NCI-H526 treated with DMSO at 0.1 percent for 48 hours (cell line): ENCODE measurements at places on chromosomes 5 and 9.

DNA sequence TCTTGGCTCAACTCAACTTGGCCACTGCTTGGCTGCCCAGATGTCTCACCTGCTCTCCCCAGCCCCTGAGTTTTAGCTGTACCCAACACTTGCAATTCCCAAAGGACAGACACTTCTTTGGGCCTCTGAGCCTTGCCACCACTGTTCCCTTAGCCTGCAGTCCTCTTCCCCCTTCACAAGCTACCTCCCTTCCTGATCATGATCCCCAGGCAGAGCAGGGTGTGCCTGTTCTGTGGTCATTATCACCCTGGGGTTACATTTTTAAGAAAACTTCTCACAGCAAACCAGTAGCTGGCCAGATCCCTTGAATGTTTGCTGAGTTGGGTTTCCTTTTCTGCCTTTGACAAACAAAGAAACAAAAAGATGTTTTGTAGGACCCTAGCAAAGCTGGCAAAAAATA is 87.5 kb upstream of the PRRC1 start:
- no peak for DNase-seq

- no peak for DNase-seq
Observed at GRCh38 chr9:72210522-72210921, 61.3 kb downstream of the GDA start.

- DNase-seq = no peak
Observed at GRCh38 chr5:36939969-36940858, 63.6 kb downstream of the NIPBL start.

DNA sequence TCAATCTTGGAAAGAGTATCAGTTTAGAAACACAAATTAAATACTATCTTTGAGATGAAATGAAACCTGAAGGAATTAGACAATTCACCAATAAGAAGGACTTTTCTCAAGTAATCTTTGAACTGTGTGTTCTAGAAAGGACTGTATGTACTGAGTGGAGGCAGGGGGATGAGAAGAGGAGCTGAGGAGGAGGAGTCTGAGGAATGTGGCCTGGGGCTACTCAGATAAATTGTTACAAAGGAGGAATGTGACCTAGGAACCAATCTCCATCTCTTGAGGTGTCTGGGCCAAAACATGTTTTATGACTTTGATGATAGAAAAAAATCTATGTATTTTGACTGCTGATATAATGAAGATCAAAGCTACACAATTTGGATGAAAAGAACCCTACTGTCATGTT is 124.3 kb upstream of the ANKRD55 start:
- no peak for DNase-seq

GRCh38 chr5:160071516-160071915 is 47.7 kb downstream of the PWWP2A start:
- DNase-seq = no peak

DNA sequence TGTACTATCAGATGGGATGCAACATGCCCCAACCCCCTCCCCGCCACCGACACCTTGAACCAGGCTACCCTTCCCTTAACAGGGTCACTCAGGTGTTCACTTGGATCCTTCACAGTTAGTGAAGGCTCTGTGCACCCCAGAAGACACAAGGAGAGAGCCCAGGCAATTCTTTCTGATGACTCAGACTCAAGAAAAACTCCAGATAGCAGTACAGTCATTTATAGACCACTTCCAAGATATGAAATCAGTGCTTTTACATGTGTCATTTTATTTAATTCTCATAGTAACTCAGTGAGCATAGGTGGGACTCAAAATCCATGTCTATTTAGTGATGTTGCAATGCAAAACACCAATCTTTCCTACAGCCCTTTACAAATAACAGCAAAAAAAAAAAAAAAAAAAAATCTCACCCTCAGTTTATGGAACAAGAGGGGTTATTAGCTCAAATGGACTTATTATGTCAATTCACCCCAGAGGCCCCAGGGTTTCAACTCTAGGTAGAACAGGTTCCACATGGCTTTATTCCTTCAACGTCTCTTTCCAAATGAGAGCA is 71.9 kb downstream of the FOXD1 start:
- no peak for DNase-seq

DNA sequence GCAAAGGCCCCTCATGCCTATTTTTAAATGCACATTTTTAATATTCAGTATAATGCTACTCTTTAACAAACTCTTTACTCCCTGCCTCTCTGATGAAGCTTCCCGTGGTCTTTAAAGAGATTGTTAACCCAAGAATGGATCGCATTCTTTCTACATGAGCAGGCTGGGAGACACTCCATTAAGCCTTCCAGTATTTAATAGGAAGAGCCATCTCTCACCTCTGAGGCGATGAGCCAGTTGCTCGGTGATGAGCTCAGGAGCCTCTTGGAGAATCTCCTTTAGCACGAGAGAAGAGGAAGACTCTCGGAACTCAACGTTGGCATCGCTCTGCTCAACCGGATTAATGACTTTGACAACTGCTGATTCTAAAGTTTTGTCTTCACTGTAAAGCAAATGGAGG is 59.6 kb downstream of the PRUNE2 start:
- no peak for DNase-seq

DNA sequence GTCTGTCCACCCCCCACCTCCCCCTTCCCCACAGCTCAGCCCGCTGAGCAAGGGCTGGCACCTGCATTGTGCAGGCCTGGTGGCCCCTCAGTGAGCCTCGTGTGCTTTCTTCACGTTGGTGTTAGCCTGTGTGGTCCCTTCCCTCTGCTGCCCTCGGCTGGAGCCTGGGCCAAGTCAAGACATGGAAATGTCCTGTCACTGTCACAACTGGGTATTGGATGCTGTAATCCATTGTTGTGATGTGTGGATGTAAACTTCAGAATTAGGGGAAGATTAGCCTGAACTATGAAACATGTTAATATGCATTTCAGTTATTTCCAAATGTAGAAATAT is 103.9 kb downstream of the TRIO start:
- DNase-seq = no peak

DNA sequence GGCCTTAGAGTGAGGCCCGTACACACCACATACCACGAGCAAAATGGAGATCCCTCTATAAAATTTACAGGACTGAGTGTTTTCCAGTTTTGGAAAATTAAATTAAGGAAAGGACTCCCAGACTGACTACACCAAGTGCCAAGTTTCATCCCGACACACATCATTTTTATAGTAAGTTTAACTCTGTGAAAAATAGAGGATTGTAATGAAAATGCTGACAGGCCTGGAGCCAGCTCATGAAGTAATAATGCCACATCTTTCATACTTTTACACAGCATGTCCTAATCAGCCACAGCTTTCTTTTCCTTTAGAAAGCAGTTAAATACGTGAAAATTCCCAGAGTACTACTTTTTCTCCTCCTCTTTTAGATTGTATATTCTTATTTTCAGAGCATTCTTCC is 169.2 kb downstream of the SAXO1 start:
- no peak for DNase-seq

DNA sequence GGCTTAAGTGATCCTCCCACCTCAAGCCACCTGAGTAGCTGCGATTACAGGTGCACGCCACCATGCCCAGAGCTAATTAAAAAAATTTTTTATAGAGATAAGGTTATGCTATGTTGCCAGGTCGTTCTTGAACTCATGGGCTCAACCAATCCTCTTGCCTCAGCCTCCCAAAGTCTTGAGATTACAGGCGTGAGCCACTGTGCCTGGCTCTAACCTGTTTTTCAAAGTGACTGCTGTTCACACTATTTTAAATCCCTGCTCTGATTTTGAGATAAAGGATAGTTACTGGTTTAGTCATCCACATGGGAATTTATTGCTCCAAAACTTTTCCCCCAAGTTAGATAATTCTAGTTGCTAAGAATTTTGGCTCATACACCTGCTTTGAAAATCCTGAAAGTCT is 48.2 kb upstream of the MTMR12 start:
- no peak for DNase-seq

DNA sequence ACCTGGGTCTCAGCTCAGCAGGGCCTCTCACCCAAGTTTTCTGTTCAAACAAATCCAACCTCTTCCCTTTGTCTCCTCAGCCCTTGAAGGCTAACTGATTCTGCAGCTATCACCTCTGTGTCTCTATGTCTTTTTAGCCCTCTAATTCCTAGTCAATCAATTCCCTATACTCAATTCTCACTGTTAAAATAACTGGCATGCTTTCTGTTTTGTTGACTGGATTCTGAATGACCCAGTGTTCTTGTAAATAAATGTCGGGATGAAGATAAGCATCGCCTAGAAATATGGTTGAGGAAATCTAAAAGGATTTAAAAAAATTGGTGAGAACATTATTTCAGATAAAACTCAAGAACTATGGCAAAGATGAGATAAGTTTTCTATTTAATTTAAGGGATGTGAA is 210.2 kb downstream of the ICE1 start:
- no peak for DNase-seq
